Stimulated activated naive B cell treated with anti-CD40 and anti-IgM and Interleukin-4, amounts not matched to agents 10 μg/mL and 1 μg/mL and 100 μg/mL, for 72 hours (primary cell): ENCODE measurements at places on chromosomes 12 and 14.

- no peak for DNase-seq
Measured at GRCh38 chr14:21997300-21997699, 323.7 kb upstream of the OR4E1 start.

DNA sequence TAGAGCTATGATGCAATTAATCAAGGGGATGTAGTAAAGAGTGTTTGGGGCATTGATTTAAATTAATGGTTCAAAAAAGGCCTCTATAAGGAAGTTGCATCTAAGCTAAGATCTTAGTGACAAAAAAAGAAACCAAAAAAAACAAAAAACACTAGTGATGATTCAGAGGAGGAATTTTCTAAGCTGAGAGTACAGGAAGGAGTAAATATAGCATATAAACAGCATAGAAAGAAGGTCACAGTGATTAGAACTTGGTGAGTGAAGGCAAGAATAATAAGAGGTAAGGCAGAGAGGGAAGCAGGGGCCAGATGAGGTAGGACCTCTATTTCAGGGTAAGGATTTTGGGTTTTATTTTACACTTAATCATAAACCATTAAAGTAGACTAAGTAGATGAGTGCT is 48.0 kb upstream of the PDZRN4 start:
- no peak for DNase-seq

- no peak for DNase-seq
Measured at GRCh38 chr12:98456041-98456440, 59.3 kb upstream of the TMPO start.

GRCh38 chr14:35883677-35884293 is 57.6 kb downstream of the BRMS1L start:
- no peak for DNase-seq

DNA sequence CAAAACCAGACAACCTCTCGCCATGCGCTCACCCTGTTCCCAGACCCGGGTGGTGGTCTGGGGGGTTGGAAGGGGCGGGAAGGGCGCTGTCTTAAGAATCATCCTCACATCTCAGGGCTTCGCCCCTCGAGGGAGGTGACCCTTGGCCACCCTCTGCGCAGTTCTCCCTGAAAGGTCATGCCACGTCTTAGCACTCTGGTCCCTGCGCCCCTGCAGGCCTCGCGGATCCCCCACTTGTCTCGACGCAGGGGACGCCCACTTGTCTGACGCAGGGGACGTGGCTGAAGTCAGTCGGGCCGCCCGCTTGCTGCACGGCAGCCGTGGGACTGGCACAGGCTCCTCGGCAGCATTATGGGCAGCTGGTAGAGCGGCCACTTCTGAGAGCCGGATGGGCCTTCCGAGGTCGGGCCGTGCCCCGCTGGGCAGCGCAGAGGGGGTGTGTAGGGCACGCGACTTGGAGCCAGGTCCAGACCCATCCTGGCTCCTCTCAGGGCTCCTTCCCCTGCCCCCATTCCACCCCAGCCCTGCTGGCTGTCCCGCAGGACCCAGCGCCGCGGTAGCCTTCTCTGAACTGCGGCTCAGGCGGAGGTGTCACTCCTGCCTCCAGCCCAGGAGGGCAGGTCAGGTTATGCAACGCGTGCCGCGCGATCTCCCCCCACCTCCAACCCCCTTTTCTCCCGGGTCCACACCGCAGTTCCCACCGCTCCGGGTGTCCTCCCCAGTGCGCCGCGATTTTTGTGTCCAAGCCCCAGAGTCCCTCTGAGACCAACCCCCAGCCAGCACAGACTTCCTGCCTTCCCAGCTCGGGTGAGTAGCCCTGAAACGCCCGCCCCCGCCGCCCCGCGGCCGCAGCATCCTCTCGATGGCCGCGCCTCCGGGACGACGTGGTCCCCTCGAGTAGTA is 40.9 kb upstream of the CAPRIN2 start:
- DNase-seq: peak; percentile 56

DNA sequence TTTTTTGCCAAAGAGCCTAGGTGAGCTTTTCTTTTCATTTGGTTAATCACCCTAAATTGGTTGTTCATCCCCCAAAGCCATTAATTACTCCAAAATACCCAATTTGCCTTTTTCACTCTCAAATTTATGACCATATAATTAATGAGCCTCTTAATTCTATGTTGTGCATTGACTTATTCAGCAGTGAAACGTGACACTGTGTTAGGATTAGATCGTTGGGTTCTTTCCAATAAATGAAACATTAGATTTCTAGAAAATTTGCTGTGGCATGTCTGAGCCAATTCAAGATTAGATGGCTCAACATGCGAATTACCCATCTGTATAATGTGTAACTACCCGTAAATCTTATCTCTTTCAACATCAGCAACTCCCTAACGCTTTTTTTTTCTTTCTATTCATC is 273.4 kb downstream of the BMP4 start:
- no peak for DNase-seq

- DNase-seq: no peak
Measured at GRCh38 chr12:58285551-58285950, 344.2 kb downstream of the ATP23 start.

DNA sequence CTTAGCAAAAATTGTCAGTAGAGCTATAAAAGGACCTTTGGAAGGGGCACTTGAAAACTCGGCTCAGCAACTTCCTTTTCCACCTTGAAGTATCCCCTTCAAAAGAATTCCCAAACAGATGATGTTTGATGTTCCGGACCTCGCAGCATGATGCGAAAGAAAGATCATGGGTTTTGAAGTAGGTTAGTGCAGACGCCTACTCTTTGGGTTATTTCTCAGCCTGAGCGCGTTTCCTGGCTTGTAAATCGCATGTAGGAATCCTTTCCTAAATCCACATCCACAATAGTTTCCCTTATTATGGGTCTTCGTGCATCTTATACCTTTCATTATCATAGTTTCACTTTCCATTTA is 584 bp upstream of the NEDD1 start:
- no peak for DNase-seq

DNA sequence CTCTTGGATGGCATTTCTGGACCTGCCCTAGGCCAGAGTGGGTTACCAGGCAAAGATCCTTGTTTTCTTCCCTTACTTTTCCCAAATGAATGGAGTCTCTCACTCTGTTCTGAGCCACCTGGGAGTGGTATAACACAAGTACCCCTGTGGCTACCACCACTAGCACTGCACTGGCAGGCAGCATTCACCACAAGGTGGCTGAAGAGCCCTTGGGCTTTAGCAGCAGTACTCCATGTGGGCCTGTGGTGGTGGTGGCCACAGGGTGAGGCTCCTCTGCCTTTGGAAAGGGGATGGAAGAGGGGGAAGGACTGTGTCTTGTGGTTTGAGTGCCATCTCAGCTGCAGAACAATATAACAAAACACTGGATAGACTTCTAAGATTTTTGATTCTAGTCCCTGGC is 38.1 kb upstream of the LMNTD1 start:
- no peak for DNase-seq

DNA sequence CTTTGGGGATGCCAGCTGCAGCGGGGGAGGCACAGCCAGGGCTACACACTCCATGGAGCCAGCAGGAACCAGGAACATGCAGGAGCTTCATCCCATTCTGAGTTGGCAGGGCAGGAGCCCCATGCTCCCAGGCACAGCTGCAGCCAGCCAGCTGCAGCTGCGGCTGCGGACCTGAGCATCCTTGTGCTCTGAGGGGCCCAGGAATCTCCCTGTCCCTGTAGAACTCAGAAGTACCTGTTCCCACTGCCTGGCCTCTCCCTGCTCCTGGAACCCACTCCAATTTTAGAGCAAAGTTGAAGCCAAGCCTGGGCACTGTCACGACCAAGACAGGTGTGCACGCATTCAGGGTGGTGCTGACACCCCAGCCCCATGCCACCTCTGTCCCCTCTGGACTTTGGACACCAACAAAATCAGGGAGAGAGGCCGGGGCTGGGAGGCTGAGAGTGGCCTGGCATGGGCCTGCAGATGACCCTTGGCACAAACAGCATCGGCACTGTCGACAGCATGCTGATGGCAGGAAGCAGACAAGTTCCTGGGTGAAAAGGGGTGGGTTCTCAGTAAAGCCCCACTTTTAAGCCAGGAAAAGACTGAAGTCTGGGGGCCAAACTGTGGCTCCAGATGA is 257.3 kb upstream of the LRFN5 start:
- DNase-seq: no peak

DNA sequence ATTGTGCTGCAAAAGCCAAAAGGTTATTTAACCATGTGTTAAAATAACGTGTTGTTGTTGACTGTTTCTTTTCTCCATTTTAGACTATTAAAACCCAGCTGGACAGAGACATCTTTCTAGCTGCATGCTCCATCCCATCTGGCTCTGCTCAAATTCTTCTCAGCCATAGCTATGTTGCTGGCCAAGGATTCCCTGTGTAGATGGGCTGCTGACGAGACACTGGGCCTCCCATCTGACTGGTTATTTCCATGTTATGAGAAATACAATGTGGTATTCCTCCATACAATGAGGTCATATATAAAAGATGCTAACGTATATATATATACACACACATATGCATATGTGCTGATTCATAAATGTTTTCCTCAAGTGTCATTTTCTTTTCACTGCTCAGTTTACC is 30.1 kb downstream of the MED13L start:
- no peak for DNase-seq

DNA sequence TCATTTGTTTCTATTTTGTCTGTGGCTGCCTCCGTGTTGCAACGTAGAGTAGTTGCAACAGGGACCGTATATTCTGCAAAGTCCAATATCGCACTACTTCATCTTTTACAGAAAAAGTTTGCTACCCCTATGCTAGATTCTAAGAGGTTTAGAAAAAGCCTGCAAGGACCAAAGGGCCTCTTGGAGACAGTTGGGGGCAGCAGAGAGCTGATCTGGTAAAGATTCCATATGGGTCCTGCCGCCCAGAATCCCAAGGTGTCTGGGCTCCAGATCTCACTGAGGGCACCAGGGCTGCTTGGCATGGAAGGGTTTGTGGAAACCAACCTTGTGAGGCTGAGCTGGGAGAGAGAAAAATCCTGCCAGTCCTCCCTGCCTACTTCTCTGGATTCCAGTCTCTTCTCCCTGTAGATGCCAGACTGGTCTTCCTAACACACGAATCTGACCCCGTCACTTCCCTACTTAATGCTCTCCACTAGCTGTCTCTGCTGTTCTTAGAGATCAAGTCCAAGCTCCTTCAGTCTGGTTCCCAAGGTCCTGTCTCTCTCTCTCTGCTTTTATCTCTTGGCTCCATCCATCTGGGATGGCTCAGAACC is 74.6 kb downstream of the GLRX5 start:
- DNase-seq: peak; percentile 8

- DNase-seq: no peak
Measured at GRCh38 chr14:75554482-75554881, 23.9 kb upstream of the FLVCR2 start.

DNA sequence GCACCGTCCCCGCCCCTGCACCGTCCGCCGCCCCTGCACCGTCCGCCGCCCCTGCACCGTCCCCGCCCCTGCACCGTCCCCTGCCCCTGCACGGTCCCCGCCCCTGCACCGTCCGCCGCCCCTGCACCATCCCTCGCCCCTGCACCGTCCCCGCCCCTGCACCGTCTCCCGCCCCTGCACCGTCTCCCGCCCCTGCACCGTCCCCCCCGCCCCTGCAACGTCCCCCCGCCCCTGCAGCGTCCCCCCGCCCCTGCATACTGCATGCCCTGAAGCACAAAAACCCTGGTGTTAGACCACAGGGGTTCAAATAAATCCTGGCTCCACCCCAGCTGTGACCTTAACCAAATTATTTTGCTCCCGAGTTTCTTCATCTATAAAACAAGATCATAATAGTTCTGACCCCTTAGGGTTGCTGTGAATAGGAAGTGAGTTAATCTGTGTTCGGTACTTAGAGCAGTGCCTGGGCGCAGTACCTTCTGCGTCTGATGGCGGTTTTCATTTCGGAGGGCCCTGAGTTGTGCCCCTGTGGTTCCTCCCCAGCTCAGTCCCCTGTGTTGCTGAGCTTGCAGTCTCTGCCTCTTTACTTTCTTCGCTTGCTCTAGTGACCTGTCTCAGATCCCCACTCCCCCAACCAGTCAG is 38.1 kb downstream of the ESRRB start:
- no peak for DNase-seq

- DNase-seq: no peak
Measured at GRCh38 chr12:58765076-58765475, 155.2 kb downstream of the LRIG3 start.

DNA sequence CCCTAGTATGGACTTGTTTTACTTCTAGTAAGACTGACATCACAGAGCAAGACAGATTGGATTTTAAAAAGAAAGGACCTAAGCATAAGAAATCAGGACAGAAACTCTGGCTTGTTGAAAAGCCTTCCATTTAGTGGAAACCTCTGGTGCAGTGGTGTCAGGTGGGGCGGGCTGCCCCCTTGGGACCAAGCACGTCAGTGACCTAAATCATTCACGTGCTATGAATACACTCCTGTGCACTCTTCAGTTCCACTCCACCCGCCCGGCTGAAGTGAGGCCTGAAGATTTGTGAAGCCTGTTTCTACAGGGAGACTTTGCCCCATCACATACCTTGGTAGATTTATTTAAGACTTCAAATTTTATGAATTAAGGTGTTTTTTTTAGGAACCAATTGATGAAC is 58.2 kb upstream of the STRN3 start:
- DNase-seq: peak; percentile 6

- no peak for DNase-seq
Measured at GRCh38 chr12:109496306-109496705, 18.9 kb downstream of the UBE3B start.

- DNase-seq: no peak
Measured at GRCh38 chr12:77795699-77796098, 35.0 kb upstream of the NAV3 start.

DNA sequence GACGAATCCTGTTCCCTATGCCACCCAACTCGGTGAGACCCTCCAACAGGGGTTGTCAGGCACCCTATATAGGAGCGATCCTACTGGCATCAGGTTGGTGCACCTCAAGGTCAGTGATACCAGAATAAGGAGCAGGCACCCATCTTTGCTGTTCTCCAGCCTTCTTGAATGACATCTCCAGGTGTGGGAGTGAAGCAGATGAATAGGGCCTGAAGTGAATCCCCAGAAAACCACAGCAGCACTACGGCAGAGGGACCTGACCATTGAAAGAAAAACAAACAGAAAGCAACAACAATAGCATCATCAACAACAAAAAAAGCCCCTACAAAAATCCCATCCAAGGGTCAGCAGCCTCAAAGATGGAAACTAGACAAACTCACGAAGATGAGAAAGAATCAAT is 445.2 kb upstream of the ATP2B1 start:
- DNase-seq: no peak

GRCh38 chr12:68420225-68421010 is 88.3 kb upstream of the MDM1 start:
- DNase-seq: no peak

GRCh38 chr12:51813931-51814310 is 34.6 kb downstream of the FIGNL2 start:
- DNase-seq: no peak

DNA sequence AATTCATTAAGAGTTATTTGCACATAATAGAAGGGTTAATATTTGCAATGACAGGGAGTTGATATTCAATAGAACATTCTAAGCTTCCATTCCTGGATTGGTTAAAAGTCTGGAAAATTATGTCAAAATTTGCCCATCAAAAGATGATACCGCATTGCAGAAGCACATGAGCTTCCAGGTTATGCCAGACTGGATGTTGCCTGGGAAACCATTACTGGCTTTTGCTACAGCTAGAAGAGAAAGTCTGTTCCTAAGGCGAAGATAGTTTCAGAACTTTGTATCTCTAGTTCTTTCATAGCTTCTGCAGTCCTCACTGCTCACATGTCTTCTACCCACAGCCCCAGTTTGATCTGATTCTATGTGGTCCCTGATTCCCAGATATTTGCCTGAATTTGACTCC is 122.4 kb upstream of the AMIGO2 start:
- no peak for DNase-seq
